Activated naive CD8-positive, alpha-beta T cell treated with anti-CD3 and anti-CD28 coated beads, Interleukin-2, amount 10 ng/mL, durations not matched to agents 7 days and 5 days (primary cell): ENCODE measurements at places on chromosomes 2 and 18.
A peak's percentile ranks its signal among the peaks of the same experiment; 100 is the strongest.

- DNase-seq, result no peak
Observed at GRCh38 chr2:9763356-9764152, 79.7 kb upstream of the TAF1B start.

DNA sequence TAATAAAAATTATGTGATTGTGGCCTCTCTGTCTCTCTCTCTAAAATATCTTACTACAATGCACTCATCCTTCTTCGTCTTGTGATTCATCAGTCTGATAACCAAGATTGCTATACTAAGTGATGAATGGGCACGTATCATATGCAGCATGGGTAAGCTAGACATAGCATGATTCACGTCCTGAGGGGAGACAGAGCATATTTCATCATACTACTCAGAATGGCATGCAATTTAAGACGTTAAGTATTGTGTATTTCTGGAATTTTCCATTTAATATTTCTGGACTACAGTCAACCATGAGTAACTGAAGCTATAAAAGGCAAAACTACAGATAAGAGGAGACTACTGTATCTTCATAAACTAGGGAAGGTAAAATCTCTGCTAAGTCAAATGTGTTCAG is 97.0 kb upstream of the CD226 start:
- DNase-seq, result no peak

DNA sequence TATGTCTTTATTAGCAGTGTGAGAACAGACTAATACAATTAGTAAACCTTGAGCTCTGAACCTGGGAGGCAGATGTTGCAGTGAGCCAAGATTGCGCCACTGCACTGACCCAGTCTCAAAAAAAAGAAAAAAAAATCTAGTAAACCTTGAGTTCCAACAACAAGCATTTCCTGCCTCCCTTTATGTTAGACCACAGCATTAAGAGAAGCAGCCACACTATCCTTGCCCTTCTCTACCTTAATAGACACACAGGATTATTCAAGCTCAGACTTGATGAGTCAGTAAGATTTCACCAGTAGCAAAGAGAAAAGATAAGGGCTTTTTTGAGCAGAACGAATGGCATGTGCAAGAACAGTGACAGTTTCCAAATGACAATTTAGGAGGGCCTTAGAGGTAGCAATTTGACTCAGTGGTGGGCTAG is 18.0 kb upstream of the GLS start:
- no peak for DNase-seq

DNA sequence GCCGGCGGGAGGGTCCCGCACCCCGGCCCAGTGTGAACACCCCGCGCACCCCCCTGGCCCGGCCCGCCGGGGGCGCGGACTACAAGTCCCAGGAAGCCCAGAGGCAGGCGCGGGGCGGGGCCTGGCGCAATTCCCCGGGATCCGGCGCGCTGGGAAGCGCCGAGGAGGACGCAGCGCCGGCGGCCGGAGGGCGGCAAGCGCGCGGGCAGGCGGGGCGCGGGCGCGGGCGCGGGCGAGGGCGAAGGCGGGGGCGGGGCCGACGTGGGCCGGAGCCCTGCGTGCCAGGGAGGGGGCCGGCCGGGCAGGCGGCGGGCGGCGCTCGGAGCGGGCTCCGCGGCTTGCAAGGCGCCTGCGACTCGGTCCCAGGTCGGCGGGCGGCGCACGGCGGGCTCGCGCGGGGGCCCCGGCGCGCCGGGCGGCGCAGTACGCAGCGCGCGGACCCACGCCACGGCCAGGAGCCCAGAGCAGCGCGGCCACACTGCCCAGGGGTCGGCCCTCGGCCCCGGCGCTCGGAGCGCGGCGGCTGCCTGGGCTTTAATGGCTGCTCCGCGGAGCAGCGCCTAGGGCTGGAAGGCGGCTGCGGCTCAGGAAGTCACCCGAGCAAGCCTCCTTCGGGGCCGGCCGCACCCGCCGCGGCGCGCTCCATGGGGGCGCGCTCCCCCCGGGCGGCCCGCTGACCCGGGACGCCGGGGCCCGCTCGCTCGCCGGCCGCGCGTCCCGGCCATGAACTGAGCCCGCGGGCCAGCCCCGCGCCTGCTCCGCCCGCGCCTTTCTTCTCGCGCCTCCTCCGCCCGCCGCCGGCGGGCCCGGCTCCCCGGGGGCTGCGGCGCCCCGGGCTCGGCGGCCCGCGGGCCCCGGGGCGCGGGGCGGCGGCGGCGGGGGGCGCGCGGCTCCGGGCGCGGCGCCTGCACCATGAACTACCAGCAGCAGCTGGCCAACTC is at the start of gene AGAP1:
TSS of gene AGAP1 (plus strand) at position 269 of the 941 bp plus-strand sequence.
- peak; percentile 52 for DNase-seq

- no peak for DNase-seq
Observed at GRCh38 chr18:4119127-4119648, 335.9 kb downstream of the DLGAP1 start.

GRCh38 chr18:57951117-57951796 is 92.8 kb upstream of the NEDD4L start:
- DNase-seq, result no peak

- peak; percentile 86 for DNase-seq
Observed at GRCh38 chr2:173354582-173355131, at the start of gene CDCA7. Gene CDCA7 (plus strand): TSS chr2:173354872. CDS start chr2:173354964, 92 bp downstream.

DNA sequence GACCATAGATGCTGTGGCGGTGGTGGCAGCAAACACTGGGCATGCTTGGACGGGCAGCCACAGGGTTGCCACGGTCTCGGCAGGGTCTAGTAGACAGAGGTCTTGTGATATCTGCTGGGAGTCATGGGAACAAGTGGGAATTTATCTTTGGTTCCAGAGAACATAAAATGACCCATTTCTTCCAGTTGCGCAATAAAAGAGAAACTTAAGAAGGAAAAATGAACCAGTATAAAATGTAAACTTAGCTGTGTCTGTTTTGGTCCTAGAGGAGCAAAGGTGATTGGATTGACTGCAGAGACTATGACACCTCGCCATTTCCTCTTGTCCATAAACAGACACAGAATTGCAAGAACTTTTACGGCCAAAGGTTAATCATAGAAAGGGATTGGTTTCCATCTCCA is 132.6 kb upstream of the RBBP8 start:
- no peak for DNase-seq

GRCh38 chr2:84840306-84840705 is 40.6 kb downstream of the TRABD2A start:
- no peak for DNase-seq

GRCh38 chr2:46643951-46644350 is 164.6 kb downstream of the TMEM247 start:
- no peak for DNase-seq

DNA sequence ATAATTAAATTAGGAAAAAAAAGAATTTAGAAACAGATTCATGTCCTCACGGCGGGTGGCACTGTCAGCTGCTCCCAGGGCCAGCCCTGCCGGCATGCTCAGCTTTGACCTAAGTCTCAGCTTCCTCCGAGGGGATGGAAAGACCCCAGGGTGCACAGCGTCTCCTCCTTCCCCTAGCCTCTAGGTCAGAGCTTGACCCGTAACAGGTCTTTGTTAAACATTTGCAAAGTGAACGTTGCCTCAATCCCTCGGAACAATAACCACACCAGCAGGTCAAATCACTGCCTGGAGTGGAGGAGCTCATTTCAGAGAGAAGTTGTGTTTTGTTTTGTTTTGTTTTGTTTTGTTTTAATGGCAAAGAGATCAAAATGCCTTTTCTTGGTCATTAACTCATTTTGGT is 171.3 kb downstream of the TMEM18 start:
- DNase-seq, result no peak

GRCh38 chr2:221572821-221573429 is 821 bp upstream of the EPHA4 start:
- peak; percentile 45 for DNase-seq

- DNase-seq, result no peak
Observed at GRCh38 chr2:172279813-172280212, 147.6 kb upstream of the ITGA6 start.

DNA sequence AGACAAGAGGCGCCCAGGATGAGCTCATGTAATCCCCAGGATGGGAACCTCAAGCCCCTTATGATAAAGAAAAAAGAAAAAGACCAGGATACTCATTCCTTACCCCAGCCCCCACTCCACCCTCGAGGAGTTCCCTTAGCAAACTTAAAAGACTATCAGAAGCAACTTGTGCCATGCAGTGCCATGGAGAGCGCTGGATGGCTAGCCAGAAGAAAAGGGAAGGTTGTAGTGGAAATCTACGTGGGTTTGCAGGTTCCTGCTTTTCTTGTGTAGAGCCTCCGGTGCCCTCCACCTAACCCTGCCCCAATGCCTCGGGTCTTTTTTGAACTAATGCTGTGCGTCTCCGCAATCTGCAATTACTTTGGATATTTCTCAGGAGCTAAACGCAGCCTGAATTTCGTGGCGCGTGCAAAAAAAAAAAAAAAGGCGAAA is 16.2 kb upstream of the BCL11A start:
- DNase-seq, result no peak

DNA sequence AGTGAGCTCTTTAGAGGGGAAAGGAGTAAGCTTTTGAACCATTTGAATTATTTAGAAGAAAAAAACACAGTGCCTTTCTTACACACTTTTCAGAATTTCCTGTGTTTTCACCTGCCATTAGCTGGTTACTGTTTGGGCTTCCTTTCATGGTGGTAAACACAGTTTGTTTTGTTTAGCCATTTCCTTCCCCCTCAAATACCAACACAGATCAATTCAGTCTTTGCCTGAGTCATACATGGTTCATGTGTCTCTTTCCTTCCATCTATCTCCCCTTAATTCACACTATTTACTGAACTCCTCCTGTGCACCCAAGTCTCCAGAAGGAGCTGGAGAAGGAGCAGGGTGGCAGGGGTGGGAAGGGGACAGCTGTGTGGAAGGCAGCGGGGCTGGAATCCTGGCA is 45.0 kb downstream of the TCF7L1 start:
- DNase-seq, result no peak

- no peak for DNase-seq
Observed at GRCh38 chr2:74764429-74765272, 69.3 kb upstream of the HK2 start.

- DNase-seq, result no peak
Observed at GRCh38 chr2:198259496-198259895, 455.1 kb downstream of the PLCL1 start.

DNA sequence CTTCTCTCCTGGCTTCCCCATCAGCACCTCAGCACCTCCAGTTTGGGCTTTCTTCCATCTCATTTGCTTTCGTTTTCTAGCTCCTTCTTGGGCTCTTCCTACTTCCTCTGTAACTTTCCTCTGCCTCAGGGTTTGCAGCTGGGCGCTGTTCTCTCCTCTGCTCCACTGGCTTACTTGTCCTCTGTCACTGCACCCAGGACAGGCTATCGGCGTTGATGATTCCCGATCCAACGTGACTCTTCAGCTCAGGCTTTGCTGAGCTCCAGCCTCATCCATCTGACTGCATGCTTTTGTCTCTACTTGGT is 362.4 kb downstream of the CYRIA start:
- no peak for DNase-seq
